Mesenchymal stem cell (in vitro differentiated cells and primary cell): ENCODE measurements at places on chromosomes 2 and 18.

- peak; percentile 5 for DNase-seq
Measured at GRCh38 chr2:211690736-211691135, 847.9 kb downstream of the ERBB4 start.

- peak; percentile 79 for DNase-seq
Measured at GRCh38 chr2:1591978-1592907, 152.1 kb downstream of the PXDN start.

GRCh38 chr2:28534817-28535216 lies 39.0 kb downstream of the PLB1 start:
- DNase-seq, result no peak

DNA sequence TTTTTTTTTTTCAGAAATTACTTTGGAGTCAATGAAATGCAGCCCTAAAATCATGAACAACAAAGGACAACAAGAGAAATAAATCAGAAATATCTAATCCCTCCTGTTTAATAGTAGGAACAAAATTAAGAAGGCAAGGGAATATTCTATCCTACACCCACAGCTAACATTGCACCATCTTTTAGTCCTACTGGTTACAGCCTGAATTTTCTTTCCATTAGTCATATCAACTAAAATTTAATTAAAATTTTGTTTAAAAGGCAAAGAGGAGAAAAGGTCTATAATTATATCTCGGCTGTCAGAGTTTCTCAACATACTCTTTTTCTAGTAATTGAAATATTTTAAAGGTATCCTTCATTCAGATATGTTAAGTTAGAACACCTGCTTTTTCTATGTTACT lies 61.9 kb downstream of the DTNA start:
- no peak for DNase-seq

GRCh38 chr18:46401486-46402070 lies 255.4 kb downstream of the LOXHD1 start:
- DNase-seq, result no peak
